ENCODE measurements at places on chromosomes 5 and 9.

DNA sequence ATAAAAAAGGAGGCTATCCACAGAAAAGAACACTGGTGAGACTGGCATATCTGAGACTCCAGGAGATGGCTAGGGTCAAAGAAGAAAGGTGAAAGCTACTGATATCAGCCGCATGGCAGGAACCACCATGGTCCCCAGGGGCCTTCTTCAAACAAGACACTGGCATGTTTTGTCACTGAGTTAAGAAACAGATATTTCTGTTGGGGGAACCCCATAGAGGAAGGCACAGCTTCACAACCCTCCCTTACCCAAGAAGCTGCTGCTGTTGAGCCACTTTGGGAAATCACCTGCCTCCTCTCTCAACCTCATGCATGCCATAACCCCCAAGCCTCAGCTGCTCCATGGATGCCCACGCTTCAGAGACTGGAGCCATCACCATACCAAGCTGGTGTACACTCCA is 13.3 kb upstream of the BTNL3 start:
- no peak for DNase-seq

GRCh38 chr9:1455766-1456165 is 405.6 kb downstream of the DMRT2 start:
- no peak for DNase-seq

- DNase-seq: no peak
These were observed 202.2 kb downstream of the RGS3 start for GRCh38 chr9:113665756-113666155.

- no peak for DNase-seq
These were observed 9.5 kb downstream of the NUDT2 start for GRCh38 chr9:34338665-34339385.

GRCh38 chr5:73796164-73797131 is 170.5 kb downstream of the ARHGEF28 start:
- no peak for DNase-seq

DNA sequence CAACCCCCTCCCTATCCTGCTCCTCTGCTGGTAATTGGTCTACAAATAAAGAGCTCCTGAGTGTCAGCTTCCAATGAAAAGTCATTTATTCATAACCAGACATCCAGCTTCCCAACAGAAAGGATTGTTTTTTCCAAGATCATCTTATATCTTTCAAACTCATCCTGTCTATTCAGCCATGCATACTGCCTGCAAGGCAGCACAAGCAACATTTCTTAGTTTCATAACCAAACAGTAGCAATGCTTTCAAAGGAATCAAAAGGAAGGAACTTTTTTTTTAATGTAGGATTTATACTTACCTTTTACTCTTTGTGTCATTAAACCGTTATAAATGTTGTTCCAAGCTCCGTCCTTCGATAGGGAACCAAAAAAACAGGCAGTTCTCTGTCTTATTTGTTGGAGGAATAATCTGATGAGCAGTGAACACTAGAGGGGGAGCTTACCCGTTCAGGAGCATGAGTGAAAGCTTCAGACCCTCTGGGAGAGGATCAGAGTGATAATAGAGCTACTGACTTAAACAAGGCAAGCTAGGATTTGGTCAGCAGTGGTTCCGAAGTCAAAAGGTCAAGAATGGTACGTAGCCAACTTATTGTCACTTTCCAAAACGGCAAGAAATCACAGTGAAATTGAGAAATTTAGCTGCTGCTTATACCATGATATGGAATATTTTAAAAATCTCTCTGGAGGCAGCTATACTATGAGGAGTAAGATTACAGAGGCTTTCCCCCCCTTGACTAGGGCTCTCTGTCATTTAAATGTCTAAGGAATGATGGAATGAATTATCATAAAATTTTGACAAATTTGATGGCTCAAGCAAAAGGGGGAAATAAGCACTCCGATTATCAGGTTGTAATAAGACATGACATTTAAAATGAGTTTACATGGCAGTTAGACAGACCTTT is 892.9 kb downstream of the NR2F1-AS1 start:
- no peak for DNase-seq

DNA sequence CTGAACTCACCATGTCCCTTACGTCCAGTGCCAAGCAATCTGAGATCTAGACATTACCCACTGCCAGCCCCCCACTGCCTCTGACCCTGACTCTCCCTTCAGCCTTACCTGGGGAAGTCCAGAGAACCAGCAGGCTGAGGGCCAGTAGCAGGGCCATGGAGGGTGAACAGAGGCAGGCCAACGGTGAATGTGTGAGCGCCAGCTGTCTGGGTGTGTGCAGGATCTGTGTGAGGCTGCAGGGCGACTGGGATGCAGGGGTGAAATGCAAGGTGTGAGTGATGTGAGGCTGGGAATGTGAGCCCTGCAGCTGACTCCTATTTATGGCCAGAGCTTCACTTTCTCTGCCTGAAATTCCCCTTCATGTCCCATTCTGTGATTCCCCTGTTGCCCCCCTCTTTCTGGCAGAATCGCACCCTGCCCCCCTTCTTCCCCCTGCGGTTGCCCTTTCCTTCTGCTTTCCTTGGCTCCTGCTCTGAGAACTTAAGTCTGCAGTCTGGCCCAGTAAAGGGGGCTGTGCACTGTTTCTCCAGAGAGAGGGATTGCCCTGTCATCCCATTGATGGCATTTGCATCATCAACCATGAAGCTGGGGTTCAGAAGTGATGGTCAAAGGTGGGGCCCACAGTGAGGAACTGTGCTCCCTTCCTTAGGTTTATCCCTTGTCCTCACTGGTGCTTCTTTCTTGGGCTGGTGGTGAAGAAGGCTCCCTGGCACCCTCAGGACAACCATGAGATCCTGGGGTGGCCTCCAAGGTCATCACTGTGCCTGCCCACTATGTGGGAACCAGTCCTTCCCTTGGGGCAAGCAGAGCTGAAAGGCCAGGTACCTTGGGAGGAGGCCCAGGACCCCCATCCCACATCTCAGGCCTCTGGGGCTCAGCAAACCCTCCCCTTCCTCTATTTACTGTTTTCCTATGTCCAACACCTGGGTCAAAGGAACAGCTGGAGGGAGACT is at the start of gene CCL19:
CCL19 (minus strand) TSS at position 294 of the 953 bp plus-strand sequence; CDS start at position 157, 137 bp downstream.
- no peak for DNase-seq

GRCh38 chr9:9222730-9223129 is 1390.1 kb downstream of the PTPRD start:
- no peak for DNase-seq

DNA sequence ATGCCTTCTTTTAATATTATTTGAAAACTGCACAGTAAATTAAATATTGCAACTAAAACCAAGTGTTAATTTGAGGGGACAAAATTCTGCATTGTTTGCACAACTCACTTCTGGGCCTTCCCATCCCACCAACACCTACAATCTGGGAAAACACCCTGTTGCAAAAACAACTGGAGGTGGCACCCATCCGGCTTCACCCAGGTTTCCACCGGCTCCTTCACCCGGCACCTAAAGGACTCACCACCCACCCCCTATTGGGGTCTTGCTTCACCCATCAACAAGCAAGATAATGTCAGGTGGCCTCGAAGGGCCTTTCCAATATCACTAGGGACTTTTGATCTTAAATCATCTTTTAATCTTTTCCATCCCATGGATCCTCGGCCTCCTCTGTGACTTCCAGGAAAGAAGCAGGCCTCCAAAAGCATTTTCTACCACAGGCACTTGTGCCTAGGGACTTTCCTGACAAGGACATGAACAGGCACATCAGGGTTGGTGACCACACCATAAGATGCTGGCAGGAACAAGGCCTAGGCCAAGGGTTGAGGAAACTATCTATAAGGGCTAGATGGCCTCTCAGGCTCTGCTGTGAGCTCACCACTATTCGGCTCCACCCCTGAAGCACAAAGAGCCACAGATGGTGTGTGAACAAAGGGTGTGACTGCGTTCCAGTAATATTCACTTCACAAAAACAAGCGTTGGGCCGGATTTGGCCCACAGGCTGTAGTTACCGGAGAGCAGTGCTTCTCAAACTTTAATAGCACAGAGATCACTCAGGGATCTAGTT is 205.1 kb downstream of the AUH start:
- no peak for DNase-seq

DNA sequence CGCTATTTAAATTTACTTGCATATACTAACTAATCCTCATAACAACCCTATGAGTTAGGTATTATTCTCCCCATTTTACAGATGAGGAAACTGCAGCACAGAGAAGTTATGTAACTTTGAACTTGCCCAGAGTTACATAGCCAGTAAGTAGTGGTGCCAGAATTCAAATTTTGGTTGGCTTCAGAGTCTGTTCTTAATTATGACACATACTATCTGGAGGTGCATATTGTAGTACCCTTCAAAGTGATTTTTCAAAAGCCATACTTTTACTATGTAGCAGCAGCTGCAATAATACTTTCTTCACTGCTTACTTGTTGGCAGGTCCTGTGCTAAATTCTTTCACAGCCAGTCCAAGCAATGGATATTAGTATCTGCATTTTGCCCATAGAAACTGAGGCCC is 16.4 kb downstream of the MAN2A1 start:
- no peak for DNase-seq

- no peak for DNase-seq
These were observed 65.3 kb downstream of the KCNIP1 start for GRCh38 chr5:170569101-170569500.

DNA sequence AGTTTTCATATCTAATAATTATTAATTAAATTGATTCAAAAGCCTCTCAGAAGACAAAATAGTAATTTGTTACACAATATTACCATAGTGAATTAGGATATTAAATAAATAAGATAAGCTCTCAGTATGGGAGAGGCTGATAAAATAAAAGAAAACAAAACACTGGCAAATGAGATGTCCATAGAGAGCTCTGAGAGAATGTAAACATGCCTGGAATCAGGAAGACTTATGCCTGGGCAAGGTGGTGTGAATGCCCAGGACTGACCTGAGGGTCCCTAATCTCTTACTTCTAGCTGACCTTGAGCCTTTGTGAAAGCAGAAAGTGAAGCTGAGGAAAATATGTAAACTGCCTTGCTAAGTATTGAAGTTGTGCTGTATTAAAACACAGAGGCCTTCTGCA is 616.5 kb downstream of the PTPRD start:
- DNase-seq: no peak

DNA sequence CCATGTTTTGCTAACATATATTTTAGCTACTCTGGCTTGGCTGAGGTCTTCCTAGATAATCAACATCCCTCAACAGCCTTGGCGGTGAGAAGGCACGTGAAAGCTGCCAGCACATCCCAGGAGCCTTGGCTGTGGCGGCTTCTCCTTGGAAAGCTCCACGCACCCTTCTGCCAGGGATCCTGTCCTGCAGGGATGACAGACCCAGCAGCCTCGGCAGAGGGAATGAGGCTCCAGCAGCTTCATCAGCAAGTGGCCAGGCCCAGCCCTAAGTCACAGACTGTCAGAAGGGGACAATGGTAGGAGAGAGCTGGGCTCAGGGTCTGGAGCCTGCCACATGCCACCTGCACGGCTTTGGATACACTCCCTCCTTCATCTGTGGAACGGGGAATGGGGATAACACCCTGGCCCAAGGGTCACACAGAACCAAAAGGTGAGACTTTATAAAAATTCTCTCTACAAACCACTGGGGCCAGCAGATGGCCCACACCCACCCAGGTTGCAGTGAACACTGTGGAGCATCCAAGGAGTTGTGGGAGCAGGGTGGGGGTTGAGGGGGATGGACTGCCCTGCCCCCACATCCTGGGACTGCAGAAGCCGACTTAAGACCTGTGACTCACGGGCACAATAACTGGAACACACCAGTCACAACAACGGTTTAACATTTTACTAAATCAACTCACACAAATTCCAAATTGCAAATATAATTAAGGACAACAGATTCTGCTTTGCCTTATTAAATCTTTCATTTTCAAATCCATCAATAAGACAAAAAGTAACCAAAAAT is 65.1 kb downstream of the MACROH2A1 start:
- DNase-seq: no peak

DNA sequence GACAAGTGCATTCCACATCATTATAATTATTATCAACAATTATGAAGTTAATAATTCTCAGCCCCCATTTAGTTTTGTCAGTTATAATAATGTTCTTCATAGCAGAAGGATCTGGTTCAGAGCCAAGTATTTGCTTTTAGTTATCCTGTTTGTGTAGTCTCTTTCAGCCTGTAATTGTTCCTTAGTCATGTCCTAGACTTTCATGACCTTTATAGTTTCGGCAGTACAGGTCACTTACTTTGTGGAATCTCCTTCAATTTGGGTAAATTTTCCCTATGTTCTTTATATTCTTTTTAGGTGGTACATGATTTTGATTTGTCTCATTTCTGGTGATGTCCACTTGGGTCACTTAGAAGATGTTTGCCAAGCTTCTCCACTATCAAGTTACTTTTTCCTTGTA is 34.3 kb downstream of the UBE2R2 start:
- DNase-seq: no peak

DNA sequence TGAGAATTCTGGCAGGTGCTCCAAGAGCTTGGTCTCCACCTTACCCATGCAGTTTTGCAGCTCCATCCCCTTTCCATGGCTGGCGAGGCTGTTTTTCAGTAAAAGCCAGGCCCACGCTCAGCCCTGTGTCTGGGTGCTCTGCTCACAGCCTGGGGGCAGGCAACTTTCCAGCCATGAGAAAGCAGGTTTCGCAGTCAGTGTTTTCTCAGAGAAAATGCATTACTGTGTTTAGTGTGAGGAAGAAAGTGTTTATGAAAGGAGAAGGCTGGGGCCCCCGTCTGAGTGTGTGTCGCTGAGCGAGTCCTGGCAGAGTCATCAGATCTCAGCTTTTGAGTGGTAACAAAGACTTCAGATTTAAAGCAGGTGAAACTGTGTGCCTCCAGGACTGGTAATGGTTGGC is 248.1 kb downstream of the IRX1 start:
- DNase-seq: no peak

- DNase-seq: no peak
These were observed 31.2 kb upstream of the RNU6ATAC start for GRCh38 chr9:134195558-134195957.

GRCh38 chr5:109125755-109126429 is 283.9 kb downstream of the PJA2 start:
- DNase-seq: no peak

GRCh38 chr9:89674667-89675057 is 69.8 kb downstream of the GADD45G start:
- DNase-seq: no peak

- DNase-seq: no peak
These were observed 30.3 kb upstream of the IRX4 start for GRCh38 chr5:1912951-1913565.

GRCh38 chr5:107935645-107936044 is 264.9 kb upstream of the EFNA5 start:
- no peak for DNase-seq
